Body of pancreas (tissue), 4 donors: ENCODE measurements at places on chromosomes 6 and 20. TPM values are rescaled to one million over a fixed set of nuclear protein-coding genes. Genes with fewer than 3 reads are reported as not detected.

DLL1 gene
- total RNA-seq: 13.2 TPM

MLIP gene
- under 0.01 TPM for total RNA-seq

CEP43 gene
- total RNA-seq: 11.4 TPM

SNX21 gene
- total RNA-seq: 42.8 TPM

MMP24 gene
- 3.0 TPM for total RNA-seq

HLA-DQB1 gene
- total RNA-seq: 0.78 TPM

GJA1 gene
- total RNA-seq: 8.2 TPM

EYA2 gene
- 3.6 TPM for total RNA-seq

OLIG3 gene
- total RNA-seq: not detected

BHLHE23 gene
- not detected for total RNA-seq

SIGLEC1 gene
- total RNA-seq: 5.9 TPM

B3GALT4 gene
- 5.6 TPM for total RNA-seq

BMP2 gene
- total RNA-seq: 13.5 TPM

FOXF2 gene
- 0.26 TPM for total RNA-seq

SEL1L2 gene
- total RNA-seq: not detected

BPIFB1 gene
- not detected for total RNA-seq

AKAP12 gene
- total RNA-seq: 25.2 TPM

EEF1E1 gene
- 25.4 TPM for total RNA-seq

ESF1 gene
- total RNA-seq: 12.5 TPM

UNC5CL gene
- 17.4 TPM for total RNA-seq

SOX4 gene
- 17.8 TPM for total RNA-seq

BNIP5 gene
- total RNA-seq: 0.33 TPM

KATNA1 gene
- total RNA-seq: 4.3 TPM

IL17A gene
- not detected for total RNA-seq

PCK1 gene
- 33.3 TPM for total RNA-seq

PROKR2 gene
- not detected for total RNA-seq

CCN6 gene
- not detected for total RNA-seq

CPXM1 gene
- 4.9 TPM for total RNA-seq
